Large intestine (tissue), 12 donors: ENCODE measurements at places on chromosomes 16 and 17. TPM values are rescaled to one million over a fixed set of nuclear protein-coding genes. Genes with fewer than 3 reads are reported as not detected.

The TEX14 gene
- polyA plus RNA-seq = 0.33 TPM

The ASPA gene
- polyA plus RNA-seq = 0.96 TPM

DNA sequence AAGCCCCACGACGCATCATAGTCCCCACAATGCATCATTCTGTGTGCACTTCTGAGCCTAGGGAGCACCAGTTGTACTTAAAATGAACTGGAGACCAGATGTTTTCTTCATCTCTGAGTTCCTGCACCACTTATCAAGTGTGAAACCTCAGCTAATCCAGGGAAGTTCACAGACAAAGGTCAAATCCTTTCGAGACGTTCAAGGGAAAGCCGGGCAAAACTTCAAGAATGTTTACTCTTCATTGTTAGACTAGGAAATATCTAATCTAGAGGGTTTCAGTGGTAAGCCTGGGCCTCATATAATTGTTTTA is 4.6 kb upstream of the PMP22 start:
- H3K27me3 ChIP-seq = no peaks in the 10 kb centered on the region
- H3K4me1 ChIP-seq = peaks cover 6% of the 10 kb centered on the region
- no peak overlapping the region for H3K4me3 ChIP-seq

DNA sequence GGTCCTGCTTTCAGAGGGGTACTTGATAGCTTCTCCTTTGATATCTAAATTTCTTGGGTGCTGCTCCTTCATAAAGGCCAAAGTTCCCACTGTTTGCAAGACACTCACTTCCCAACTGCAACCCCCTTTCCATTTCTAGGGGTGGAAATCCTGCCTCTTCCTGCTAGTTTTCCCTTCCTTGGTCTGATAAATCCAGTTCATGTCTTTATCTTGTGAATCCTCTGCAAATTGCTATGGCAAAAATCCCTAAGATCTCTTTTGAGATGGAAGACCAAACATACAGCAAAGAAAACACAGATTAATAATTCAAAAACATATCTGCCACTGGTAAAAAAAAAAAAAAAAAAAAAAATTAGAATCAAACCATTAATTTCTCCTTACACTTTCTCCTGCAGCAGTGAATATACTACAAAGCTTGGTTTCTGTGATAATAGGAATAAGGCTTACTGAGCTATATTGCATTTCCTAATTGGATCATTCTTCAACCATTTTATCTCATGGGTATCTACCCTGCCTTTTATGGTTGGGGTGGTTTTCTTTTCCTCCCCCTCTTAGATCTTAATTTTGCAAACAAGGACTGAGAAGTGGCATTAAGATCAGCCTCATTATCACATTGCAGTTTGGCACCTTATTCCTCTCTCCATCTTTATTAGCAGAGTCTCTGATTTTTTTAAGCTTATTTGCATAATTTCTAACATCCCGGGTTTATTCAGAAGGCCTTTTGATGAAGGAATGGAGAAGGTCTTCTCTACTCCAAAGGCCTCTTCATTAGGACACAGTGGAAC is 439.1 kb downstream of the XYLT1 start:
- DNase-seq = no peak
- no peaks in the 10 kb centered on the region for H3K4me1 ChIP-seq
- H3K27ac ChIP-seq = no peak overlapping the region
- no peaks in the 10 kb centered on the region for H3K36me3 ChIP-seq
- no peak overlapping the region for H3K4me3 ChIP-seq
- no peaks in the 10 kb centered on the region for H3K27me3 ChIP-seq

DNA sequence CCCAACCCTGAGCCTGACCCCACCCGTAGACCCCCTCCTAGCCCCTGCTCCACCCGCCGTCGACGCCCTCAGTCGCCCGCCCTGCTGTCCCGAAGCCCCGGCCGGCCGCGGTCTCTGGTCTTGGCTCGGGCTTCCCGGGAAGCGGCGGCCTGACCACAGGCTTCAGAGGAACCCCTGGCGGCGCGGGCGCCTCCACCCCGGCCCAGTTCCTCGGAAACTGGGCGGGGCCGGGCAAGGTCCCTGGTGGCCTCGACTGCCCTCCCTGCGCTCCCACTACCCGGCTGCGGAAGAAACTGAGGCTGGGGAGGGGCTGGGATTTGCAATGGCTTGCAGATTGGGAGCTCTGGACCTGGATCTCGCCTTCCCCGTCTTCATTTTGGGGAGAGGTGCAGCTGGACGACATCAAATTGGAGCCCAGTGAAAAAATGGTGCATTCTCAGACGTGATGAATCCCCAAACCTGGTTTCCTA is 692 bp upstream of the SOCS1 start:
- peaks cover 13% of the 10 kb centered on the region for H3K4me1 ChIP-seq
- H3K4me3 ChIP-seq = peak overlapping the region; percentile 82
- DNase-seq = peak; percentile 47
- H3K27ac ChIP-seq = peak overlapping the region; percentile 99

GRCh38 chr17:6831661-6832263 is at the start of gene TEKT1:
TSS of gene TEKT1 (minus strand) at chr17:6831729. CDS start at chr17:6830376, 1,353 bp downstream.
- H3K4me3 ChIP-seq = peak within 1 kb of the TSS; percentile 2
- H3K36me3 ChIP-seq = no peaks in the 10 kb centered on the region
- H3K4me1 ChIP-seq = no peaks in the 10 kb centered on the region
- H3K27ac ChIP-seq = no peak within 1 kb of the TSS

- DNase-seq = no peak
- H3K4me3 ChIP-seq = no peak overlapping the region
- no peak overlapping the region for H3K27ac ChIP-seq
- H3K4me1 ChIP-seq = no peaks in the 10 kb centered on the region
- H3K36me3 ChIP-seq = peaks cover 11% of the 10 kb centered on the region
Observed at GRCh38 chr16:27644165-27644564, 94.2 kb downstream of the KATNIP start.

GRCh38 chr16:3467921-3468320 is 24.4 kb downstream of the NAA60 start:
- no peaks in the 10 kb centered on the region for H3K27me3 ChIP-seq
- no peak overlapping the region for H3K4me3 ChIP-seq
- no peaks in the 10 kb centered on the region for H3K4me1 ChIP-seq
- peaks cover 42% of the 10 kb centered on the region for H3K36me3 ChIP-seq
- no peak for DNase-seq

GRCh38 chr16:84979516-84979915 is 31.8 kb downstream of the ZDHHC7 start:
- peaks cover 69% of the 10 kb centered on the region for H3K36me3 ChIP-seq
- no peak overlapping the region for H3K4me3 ChIP-seq
- no peak for DNase-seq
- H3K4me1 ChIP-seq = peaks cover 5% of the 10 kb centered on the region
- H3K27ac ChIP-seq = no peak overlapping the region

DNA sequence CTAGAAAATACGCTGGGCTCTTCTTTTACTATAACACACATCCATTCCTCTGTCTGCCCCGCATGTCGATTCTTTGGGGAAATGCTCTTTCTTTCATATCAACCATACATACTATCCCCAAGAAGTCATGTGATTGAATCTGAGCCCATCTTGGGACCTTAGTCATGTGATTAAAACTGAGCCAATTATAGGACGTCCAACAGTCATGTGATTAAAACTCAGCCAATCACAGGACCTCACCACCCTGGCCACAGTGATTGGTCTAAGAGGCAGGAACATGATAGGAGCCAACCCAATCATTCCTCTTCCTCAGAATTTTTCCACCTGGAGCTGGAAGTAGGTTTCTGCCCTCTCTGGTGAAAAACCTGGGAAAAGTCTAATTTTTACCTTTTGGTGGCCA is 78.8 kb downstream of the TMEM114 start:
- DNase-seq = no peak
- no peak overlapping the region for H3K4me3 ChIP-seq
- no peaks in the 10 kb centered on the region for H3K27me3 ChIP-seq
- H3K4me1 ChIP-seq = no peaks in the 10 kb centered on the region

- H3K4me1 ChIP-seq = peaks cover 22% of the 10 kb centered on the region
- no peak for DNase-seq
- peaks cover 35% of the 10 kb centered on the region for H3K27me3 ChIP-seq
- no peak overlapping the region for H3K4me3 ChIP-seq
Observed at GRCh38 chr16:716200-716568, 1.3 kb downstream of the METRN start.
